ENCODE measurements at places on chromosomes 16 and 17. TPM values are rescaled to one million over a fixed set of nuclear protein-coding genes. Genes with fewer than 3 reads are reported as not detected.

GRCh38 chr16:54118846-54119245 is 167.7 kb downstream of the IRX3 start:
- H3K27ac ChIP-seq = no peak overlapping the region
- DNase-seq = no peak
- H3K4me3 ChIP-seq = no peak overlapping the region
- H3K27me3 ChIP-seq = no peaks in the 10 kb centered on the region
- no peaks in the 10 kb centered on the region for H3K36me3 ChIP-seq

The CDK3 gene
- 4.0 TPM for total RNA-seq

The HSD17B2 gene
- total RNA-seq = not detected

GRCh38 chr17:27879987-27880608 is 13.1 kb downstream of the LYRM9 start:
- peak; percentile 83 for DNase-seq
- H3K4me3 ChIP-seq = no peak overlapping the region
- no peak overlapping the region for H3K27ac ChIP-seq
- H3K36me3 ChIP-seq = no peaks in the 10 kb centered on the region
- no peaks in the 10 kb centered on the region for H3K4me1 ChIP-seq

The TBC1D3I gene
- 0.18 TPM for total RNA-seq

The AOC2 gene
- total RNA-seq = 0.98 TPM

DNA sequence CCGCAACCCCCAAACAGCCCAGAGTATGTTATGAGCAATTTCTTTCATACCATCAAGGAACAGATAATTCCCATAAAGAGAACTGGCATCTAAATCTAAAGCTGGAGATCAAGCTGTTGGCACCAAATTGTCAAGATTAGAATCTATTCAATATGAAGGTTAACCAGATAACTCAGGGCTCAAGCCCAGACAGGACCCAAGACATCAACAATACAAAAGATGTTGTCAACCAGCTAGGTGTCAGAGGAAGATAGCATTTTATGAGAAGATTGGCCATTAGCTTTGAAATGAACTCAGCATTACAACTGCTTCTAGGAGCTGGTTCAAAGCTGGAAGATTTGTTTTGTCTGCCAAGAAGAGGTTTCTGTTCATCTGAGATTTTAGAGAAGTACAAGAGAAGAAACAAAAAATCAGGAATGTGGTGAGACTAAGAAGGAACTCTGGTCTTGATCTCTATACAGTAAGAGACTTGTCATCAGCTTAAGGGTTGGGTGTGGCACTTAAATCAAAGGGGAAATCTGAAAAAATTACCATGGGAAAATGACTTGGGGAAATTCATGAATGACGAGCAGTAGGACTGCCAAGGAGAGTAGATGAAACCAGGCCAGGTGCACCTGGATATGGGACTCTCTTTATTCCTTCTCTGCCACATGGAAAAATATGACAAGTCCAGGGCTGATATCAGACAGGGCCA is 64.2 kb upstream of the COX10 start:
- no peak for DNase-seq
- no peak overlapping the region for H3K4me3 ChIP-seq
- no peaks in the 10 kb centered on the region for H3K27me3 ChIP-seq
- H3K27ac ChIP-seq = no peak overlapping the region

GRCh38 chr17:76270127-76270592 is 5.0 kb downstream of the UBALD2 start:
- H3K27ac ChIP-seq = no peak overlapping the region
- peaks cover 50% of the 10 kb centered on the region for H3K4me1 ChIP-seq
- H3K4me3 ChIP-seq = no peak overlapping the region

The SPSB3 gene
- 56.9 TPM for total RNA-seq

- H3K36me3 ChIP-seq = no peaks in the 10 kb centered on the region
- H3K4me1 ChIP-seq = no peaks in the 10 kb centered on the region
- DNase-seq = no peak
- H3K4me3 ChIP-seq = no peak overlapping the region
Measured at GRCh38 chr17:18110636-18111145, 2.1 kb downstream of the MYO15A start.

DNA sequence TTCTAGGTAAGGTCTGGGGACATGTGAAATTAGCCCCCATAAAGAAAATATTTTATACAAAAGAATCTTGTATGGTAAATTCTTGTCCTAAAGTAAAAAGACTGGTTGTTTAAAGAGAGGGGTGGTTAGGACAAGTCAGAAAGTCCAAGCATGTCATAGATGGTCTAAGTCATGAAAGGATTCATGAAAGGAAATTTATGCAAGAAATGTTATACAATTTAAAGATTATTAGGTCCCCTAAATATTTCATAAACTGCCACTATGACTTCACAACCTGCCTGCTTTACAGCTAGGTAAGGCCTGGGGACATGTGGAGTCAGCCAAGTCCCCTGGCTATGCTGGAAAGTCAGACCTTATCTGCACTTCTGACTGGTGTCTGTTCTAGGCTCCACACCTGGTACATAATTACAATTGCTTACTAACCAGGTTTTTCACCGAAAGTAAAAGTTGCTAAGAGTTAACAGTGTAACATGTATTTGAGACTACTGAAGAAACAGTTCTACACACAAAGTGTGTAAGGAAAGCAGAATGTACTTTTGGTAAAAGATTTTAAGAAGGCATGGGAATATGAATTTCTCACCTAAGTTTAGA is 17.0 kb downstream of the N4BP1 start:
- no peaks in the 10 kb centered on the region for H3K36me3 ChIP-seq
- no peak overlapping the region for H3K4me3 ChIP-seq
- DNase-seq = no peak
